ENCODE measurements at places on chromosomes 5 and 9.

- no peak for DNase-seq
These were observed 48.0 kb downstream of the SARDH start for GRCh38 chr9:133690081-133690561.

GRCh38 chr9:26219961-26220360 is 541.7 kb upstream of the TUSC1 start:
- no peak for DNase-seq

DNA sequence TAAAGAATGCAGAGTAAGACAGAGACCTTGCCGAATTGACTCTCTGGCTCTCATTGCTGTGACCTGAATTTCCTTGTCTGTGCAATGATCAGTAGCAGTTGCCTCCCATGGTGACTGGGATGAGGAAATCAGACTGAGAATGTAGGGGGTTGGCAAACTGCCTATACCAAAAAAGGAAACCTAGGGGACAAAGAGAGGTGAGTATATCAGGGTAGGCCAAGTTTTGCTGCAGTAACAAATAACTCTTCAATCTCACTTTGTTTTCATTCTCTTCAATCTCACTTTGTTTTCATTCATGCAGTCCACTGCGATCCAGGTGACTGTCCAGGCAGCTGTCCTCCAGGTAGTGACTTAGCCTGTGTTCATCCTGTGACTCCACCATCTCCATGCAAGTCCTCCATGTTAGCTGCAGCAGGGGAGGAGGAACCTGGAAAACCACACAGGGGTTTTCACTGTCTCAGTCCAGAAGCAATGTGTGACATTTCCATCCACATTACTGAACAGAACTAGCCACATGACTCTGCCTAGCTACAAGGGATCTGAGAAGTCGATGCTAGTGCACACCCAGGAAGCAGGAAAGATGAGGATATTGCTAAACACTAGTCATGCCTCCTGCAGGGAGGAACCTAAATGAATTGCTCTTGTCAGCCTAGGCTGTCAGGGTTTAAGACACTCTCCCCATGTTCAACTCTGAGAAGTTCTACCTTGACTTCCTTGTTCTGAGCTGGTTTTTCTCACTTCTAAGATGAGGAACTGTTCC is 26.0 kb downstream of the TMEM174 start:
- no peak for DNase-seq

- DNase-seq: no peak
These were observed 2.1 kb upstream of the TLX3 start for GRCh38 chr5:171306781-171307591.

DNA sequence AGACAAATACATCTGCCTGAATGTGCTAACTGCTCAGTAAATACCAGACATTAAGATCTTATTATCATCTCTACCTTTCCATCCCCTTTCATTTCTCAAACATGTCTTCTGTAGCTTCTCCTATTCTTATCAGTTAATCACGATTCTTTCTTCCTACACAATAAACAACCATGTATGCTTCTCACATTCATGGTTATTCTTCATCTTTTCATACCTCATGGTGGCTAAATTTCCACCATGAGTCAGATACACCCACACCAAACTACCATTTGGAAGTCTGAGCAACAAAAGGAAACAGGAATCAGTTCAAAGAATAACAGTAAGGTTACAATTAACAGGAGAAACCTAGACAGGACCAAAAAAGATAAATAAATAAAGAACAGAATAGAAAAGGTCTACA is 7.7 kb downstream of the ZNF622 start:
- no peak for DNase-seq

DNA sequence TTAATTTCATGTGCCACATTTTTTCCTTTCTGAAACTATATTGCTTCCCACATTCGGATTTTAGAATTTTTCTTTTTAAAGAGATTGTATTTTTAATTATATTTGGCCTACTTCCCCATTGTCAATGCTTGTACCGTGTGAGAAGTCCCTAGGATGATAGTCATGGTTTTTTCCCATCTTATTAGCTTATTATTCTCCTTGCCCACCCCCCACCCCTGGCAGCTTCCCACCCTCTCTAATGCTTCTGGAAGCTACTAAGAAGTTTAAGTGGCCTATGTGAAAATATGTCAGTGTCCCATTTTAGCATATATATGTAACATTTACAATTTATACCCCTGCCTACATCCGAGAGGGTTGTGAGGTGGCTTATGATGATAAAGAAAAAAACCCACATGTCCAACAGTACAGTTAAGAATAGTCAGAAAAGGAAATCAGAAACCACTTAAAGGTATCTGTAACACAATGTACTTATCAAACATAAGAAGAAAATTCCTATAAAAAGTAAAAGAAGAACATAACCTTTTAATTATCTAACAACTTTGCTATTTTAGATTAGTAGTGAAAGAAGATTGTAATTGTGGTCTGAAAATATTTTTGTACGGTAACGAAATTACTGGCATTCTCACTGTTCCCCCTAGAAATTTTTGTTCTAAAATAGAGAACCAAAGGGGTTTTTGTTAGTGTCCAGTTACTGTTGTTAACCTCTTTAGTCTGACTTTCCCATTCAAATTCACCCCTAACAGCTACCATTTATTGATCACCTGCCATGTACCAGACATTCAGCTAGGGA is 62.1 kb downstream of the SLC44A1 start:
- no peak for DNase-seq

DNA sequence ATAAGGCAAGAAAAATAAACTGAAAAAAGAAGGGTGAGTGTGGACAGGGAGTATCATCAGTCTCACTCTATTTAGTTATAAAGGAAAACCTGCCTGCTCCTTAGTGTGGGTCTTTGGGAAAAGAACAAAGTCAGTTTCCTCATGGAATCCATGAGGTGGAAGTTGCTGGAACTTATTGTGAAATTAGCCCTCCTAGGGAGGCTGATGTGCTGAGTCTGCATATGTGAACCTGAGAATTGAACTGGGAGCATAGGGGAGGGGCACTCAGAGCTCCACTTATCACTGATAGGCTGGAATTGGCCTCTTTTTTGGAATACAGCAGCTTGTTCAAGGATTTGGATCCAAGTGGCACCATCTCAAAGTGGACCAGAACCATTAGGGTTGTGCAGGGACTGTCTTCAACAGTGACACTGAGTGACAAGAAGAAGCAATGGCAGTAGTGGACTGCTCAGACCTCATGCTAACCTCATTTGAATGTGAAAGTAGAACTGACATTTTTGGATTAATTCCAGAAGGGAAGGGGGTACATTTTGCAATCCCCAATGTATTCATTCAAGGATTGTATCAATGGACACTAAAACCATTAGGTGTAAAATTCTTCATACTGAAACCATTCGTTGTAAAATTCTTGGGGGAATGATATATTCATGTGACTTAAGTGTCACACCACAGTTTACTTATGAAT is 103.6 kb upstream of the KLF9 start:
- no peak for DNase-seq

DNA sequence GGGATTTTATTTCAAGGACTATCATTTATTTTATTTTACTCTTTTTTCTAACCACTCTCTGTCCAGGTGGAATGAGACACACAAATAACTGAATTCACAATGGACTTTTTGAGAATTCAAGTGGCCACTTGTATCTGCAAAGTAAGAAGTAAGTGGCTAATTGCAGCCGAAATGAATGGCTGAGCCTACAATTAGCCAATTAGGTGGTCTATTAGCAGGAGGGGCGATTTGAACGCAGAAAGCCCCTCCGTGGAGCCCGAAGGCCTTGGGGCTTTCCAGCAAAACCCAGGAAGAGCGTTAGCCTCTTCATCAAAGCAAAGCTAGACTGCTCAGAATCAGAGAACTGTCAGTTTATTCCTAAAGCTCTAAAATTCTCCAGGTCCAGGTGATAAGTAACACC is 176.9 kb downstream of the EBF1 start:
- no peak for DNase-seq

DNA sequence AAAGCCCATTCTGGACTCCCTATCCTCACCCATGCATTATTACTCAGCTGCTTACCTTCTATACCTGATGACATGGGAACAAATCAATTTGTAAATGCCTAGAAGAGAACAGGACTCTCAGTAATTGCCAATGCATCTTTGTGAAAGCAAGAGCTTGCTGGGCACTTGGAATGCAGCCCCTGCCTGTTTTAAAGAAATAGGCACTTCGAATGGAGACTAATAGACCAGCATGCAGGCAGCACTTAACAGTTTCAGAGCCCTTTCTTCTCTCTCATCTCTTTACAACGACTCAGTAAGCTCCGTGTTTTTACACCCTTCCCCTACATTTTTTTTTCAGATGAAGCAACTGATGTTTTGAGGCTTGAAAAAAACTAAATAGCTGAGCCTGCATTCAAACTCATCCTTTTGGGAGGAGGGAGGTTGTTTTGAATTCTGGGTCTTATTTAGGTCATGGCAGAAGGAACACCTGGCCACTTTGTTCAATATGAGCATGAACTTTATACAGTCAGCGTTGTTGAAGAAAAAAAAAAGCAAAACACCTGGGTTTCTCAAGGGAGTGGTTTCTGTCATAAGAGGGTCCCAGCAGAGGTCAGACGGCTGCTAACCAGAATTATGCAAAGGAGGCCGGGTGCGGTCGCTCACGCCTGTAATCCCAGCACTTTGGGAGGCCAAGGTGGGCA is 34.6 kb upstream of the WHRN start:
- no peak for DNase-seq

DNA sequence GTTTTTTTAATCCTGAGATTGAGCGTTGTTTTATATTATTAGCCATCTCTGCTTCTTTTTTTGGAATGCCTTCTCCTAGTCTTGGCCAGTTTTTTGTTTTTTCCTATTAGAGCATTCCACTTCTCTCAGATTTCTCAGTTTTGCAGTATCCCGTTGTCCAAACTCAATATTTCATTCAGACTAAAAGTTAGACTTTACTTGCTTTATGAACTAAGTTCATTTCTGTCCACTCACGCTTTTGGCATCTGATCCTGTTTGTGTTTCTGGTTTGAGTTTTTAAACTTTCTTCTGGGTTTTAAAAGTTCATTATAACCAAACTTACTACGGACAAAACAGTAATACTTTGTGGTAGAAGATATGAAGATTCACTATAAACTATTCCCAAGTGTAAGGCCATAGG is 288.3 kb upstream of the MPDZ start:
- DNase-seq: no peak

DNA sequence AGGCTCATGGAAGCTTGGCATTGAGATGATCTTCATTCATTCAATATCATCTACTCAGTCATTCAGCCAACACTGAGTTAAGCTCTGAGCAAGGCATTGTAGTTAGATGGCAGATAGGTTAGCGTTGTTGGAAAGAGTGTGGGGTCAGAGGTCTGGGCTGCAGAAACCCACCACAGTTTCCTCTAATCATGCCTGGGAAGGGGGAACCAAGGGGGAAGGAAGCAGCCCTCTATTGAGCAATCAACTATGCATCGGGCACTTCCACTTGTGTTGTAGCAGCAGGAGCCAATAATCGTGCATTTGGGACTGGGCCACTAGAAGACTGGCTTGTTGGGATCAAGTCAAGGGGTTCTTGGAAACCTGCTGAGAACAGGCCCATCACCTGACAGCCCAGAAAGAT is 139.1 kb downstream of the PIP5K1B start:
- DNase-seq: no peak

DNA sequence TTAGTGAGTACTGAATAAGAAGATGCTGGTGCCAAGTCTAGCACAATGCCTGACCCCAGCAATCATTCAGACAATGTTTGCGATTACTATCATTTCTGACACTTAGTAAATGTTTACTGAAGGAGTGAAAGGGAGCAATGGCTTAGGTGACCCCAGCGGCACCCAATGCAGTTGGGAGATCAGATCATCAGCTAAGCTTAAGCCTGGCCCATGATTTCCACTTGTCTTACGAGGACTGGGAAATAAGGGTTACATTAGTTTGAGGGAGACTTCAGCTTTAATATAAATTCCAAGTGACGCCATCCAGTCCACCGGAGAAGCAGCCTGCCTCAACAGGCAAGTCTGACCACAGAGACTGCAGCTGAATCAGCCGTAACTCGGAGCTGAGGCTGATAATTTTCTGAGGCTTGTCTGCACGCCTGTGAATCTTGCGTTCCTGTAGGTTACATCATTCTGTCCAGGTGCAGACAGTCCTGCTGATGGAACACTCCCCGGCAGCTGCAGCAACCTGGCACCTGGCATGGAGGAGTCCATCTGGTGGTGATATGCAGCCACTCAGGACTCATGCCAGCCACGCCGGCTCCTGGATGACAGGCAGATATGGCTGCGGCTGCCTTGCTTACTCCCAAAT is 34.9 kb upstream of the FGF1 start:
- no peak for DNase-seq

DNA sequence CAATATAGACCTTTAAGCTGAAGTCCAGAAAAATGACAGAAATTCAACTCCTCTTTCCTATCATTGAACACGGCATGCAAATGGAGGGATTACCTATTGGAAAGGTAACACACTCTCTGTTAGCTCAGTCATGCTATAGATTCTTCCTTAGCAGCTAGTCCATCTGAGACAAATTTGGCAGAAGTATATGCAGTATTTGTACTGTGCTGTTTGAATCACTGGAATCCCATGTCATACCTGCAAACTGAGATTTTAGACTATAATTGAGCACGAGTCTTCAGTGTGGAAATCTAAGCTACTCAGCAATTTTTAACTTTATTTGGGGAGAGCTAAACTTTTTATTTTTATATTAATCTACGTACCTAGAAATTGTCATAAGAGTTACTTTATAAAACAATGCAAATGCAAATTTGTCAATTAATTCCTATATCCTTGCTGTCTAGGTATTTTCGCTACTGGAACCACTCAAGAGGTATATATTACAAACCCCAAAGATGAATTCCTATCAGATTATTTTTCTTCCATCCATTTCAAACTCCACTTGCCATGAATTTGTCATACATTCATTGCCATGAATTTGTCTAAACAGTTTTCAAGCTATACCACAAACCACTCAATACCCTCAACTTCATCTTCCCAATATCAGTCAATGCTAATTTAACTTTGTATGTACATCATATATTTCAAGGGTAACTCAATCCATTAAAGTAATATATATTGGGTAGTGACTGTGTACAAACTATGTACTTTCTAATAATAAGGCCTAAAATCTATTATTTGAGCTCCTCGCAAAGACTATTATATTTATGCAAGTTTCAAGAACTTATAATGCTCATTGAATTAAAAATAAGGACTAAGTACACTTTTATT is 224.8 kb downstream of the MEF2C start:
- no peak for DNase-seq

GRCh38 chr9:114856942-114857315 is 51.1 kb upstream of the TNFSF15 start:
- no peak for DNase-seq

DNA sequence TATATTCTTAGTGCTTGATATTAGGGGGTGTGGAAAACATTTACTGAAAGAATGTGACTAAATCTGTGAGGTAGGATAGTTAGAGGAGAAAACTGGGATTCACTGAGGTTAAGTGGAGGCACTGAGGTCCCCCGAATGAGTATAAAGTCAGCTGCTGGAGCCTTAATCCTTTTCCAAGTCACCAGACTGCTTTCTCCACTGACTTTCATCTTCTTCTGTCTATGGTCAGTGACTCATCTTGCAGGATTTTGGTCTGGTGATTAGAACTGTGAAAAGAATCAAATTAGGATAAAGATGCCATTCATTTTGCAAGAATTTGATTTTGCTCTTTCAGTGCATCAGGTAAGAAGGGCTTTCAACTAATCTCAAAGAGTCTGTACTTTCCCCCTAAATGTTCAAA is 89.3 kb upstream of the ALDH1A1 start:
- no peak for DNase-seq
